ENCODE measurements at places on chromosomes 1 and 21.

DNA sequence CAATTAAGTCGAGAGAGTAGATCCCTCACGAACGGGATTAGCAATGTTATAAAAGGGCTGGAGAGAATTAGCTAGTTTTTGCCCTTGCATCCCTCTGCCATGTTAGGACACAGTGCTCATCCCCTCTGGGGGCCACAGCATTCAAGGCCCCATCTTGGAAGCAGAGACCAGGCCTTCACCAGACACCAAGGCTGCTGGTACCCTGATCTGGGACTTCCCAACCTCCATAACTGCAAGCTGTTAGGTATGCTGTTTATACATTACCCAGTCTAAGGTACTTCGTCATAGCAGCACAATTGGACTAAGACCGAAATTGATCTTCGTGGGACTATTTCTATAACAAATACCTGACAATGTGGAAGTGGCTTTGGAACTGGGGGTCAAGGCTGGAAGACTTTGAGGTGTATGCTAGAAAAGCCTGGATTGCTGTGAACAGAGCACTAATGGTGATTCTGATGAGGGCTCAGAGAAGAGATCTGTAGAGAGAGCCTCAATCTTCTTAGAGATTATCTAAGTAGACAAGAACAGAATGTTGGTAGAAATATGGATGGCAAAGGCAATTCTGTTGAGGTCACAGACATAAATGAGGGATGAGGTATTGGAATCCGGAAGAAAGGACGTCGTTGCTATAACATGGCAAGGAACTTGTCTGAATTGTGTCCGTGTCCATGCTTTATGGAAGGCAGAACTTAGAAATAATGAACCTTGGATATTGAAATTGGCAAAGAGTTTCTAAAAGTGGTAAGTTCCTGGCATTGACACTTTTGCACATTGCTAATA is 83.8 kb upstream of the KIF26B start:
- DNase-seq, result no peak

DNA sequence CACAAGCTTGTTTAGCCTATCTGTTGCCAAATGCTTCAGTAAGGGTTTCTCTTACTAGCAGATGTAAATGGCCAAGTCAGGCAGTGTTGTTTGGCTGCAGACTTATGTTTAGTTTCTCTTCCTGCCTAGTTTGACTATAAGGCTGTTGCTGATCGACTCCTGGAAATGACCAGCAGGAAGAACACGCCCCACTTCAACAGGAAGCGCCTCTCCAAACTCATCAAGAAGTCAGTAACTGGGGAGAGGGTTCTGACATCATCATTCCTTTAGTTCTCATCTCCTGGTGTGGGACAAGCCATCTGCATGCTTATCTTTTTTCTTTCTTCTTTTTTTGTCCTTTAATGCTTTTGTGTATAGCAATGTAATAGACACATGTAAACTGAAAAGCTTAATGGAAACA is 25.1 kb downstream of the RRP1B start:
- no peak for DNase-seq

GRCh38 chr1:62398377-62398776 is 38.5 kb upstream of the USP1 start:
- peak; percentile 84 for DNase-seq

DNA sequence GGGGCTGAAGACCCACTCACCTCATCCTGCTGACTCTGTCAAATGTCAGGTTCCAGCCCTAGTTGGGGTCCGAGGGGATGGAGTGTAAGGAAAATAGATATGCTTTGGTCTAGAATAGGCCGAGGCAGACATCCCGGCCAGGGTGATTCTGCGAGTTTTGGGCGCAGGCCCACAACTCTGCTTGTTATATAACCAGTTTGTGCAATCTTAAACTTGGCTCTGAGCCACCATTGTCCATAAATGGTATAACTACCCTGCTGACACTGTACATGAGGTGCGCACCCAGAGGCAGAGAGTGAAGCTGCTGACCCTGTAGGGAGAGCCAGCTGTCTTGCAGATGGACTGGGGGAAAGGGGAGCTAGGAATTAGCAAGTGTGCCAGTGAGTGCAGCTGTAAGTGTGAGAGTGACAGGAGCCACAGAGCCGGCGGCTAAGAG is 1388.8 kb downstream of the AMY1C start:
- no peak for DNase-seq

- no peak for DNase-seq
Observed at GRCh38 chr1:207453710-207454045, 450 bp upstream of the CR2 start.

- no peak for DNase-seq
Observed at GRCh38 chr1:199619223-199619622, 408.3 kb upstream of the NR5A2 start.

DNA sequence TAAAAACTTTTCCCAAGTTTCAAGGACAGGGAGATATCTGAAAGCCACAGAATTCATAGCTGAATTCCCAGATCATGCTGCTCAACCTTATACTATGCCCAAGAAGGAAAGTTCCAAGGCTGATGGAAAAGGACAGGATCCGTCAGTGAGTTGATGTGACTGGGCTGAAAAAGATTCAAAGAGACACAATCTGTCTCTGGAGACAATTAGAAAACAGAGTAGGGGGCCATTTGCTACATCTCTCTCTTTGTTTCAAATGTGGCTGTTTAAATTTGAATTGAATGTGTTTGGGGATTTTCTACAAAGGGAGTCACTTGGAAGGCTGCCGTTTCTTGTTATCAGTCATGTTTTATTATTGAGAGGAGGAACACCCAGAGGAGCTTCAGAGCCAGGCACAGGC is 292.6 kb downstream of the NUF2 start:
- no peak for DNase-seq

GRCh38 chr1:183533617-183534174 is 56.6 kb downstream of the NCF2 start:
- no peak for DNase-seq

GRCh38 chr1:70675737-70676156 is 264.7 kb downstream of the CTH start:
- no peak for DNase-seq

- no peak for DNase-seq
Observed at GRCh38 chr1:164534863-164535610, 23.9 kb upstream of the PBX1 start.
